Kidney (tissue), 22 donors: ENCODE measurements at places on chromosomes 16 and 17. TPM values are rescaled to one million over a fixed set of nuclear protein-coding genes. Genes with fewer than 3 reads are reported as not detected.

GRCh38 chr16:53061701-53062159 is 6.9 kb downstream of the CHD9 start:
- DNase-seq: no peak

The PPP1R27 gene
- total RNA-seq: not detected

The KRT24 gene
- total RNA-seq: 0.31 TPM

GRCh38 chr16:3120435-3120834 is 8.0 kb downstream of the ZNF205 start:
- DNase-seq: no peak

The OR2C1 gene
- total RNA-seq: not detected
